ENCODE measurements at places on chromosomes 7 and 10.

GRCh38 chr10:60476451-60476850 is 86.8 kb upstream of the ANK3 start:
- no peak for DNase-seq

GRCh38 chr10:44925224-44925623 is 14.1 kb downstream of the TMEM72 start:
- no peak for DNase-seq

DNA sequence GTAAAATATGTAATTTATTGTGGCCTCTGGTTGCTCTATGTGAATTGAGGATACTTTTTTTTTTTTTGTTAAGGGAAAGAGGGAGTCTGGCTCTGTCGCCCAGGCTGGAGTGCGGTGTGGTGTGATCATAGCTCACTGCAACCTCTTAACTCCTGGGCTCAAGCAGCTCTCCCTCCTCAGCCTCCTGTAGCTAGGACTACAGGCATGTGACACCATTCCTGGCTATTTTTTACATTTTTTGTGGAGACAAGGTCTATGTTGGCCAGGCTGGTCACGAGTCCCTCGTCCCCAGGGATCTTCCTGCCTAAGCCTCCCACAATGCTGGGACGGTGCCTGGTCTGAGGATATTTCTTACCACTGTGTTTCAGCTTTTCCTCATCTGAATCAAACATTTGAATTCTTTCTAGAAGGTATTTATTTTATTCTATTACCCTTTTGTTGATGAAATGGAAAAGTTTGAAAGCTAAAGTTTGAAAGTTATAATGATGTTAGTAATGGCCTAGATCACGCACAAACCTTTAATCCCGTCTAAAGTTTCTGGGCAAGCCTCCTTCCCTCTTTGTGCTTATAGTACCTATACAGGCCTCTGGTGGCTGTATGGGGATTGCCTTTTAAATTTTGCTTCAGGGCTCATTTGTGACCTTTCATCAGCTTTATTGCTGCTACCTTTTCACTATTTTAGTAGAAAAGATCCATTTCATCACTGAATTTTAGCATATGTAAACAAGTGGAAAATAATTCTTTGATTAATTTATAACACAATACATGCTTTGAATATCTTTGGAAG is 2.0 kb downstream of the IFRD1 start:
- DNase-seq = no peak

- DNase-seq = no peak
Measured at GRCh38 chr7:85564861-85565260, 378.0 kb upstream of the SEMA3D start.

DNA sequence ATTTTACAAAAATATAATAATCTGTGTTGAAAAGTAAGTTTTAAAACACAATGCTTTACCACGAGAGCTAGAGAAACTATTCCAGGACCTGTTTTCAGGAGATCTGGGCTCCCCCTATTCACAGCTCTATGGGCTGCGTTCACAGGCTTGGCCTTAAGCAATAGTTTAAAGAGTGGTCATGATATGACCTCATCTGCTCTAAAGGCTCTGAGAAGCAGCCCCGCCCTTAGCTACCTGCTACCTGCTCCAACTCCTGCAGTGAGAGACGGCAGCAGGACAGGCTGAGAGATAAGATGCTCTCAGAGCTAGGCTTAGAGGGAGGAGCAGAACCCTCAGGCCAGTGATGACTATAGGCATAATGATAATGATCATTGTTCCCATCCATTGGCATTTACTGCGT is 12.6 kb downstream of the ALOX5 start:
- no peak for DNase-seq

- no peak for DNase-seq
Measured at GRCh38 chr10:48682265-48682664, 2.4 kb upstream of the WDFY4 start.

- no peak for DNase-seq
Measured at GRCh38 chr10:59720377-59720776, 10.7 kb upstream of the SLC16A9 start.

Data from DMS79 (cell line).